ENCODE measurements at places on chromosomes 7 and 10.

GRCh38 chr7:128017460-128017859 is 13.8 kb downstream of the LRRC4 start:
- no peak for DNase-seq

DNA sequence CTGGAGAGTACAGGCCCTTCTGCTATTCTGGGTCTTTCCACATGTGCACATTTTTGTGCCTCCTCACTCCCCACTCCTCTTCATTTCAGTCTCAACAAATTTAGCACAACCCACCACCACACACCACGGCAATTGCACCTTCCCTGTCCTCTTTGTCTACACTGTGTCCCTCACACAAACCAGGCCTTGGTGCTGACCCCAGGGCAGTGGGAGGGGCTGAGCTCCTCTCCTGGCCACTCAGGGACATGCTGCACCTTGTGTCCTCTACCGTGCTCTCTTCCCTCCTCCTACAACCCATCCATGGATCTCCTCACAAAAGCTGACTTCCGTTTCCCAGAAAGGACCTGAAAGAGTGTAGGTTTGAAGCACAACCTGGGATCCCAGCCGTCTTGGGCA is 90.9 kb upstream of the IKZF1 start:
- no peak for DNase-seq

DNA sequence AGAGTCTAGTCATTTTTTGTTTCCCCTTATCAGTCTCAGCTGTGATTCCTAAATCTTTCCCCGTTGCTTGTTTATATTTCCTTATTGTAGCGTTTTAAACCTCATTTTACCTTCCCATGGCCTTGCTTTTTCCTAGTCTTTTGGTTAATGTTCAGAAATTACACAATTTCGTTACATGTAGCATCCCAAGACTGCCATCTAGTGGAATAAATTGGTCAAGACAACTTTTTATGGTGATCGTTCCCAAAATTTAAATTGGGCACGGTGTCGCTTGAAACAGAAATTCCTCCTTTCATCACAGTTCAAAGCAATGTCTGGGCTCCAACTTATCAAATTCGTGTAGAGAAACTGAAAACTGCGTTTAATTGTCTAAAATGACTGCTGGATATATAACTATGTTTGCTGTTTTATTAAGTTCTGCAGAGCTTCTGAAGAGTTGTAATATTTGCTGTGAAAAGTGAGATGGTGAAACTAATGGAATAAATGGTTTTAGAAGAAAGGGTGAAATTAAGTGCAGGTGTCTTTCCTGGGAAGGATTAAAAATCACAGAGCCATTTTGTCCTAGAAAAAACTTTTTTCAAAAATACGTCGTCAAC is 370.2 kb downstream of the PHF14 start:
- peak; percentile 2 for DNase-seq

GRCh38 chr7:96320442-96320841 is 1.5 kb downstream of the SLC25A13 start:
- DNase-seq, result no peak

Data from NCI-H2081 (cell line).